ENCODE measurements at places on chromosomes 13 and 19.

GRCh38 chr13:70473907-70474306 is 365.7 kb upstream of the KLHL1 start:
- DNase-seq: no peak

DNA sequence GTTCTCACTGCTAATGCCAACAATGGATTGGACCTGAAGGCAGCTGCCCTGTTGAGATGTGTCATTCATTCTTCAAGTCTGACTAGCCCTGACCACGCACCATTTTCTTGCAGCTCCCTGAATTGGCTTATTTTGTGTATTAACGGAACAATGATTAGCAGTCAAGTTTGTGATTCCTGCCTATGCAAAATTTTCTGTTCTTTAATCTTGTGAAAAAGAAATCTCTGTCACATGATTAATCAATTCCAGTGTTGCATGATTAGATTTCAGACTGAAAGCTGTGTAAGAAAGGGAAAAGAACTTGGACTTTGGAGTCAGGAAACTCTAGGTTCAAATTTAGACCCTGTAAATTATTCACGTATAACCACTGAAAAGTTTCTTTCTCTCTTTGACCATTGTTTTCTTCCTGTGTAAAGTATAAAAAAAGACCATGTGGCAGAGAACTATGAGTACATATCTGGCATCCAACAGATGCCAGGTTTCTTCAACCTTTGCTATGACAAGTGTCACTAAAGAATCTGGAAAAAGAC is 64.5 kb upstream of the SLC10A2 start:
- DNase-seq: no peak

- DNase-seq: peak; percentile 33
These were observed 14.0 kb upstream of the CELF5 start for GRCh38 chr19:3210347-3211017.

DNA sequence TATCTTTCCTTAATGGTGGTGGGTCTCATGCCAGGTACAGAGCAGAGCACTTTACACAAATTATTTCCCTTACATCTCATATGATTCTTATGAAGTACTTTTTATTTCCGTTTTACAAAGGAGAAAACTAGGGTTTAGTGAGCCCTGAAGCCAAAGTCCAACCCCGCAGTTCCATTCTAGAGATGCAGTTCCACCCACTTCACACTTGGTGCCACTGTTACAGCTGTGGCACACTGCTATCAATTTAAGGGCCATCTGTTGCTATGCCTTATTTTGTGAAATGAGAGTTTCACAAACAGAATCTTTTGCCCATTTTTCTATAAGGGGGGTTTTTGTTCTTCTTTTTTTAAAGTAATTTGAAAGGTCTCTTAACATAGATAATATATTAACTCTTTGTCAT is 12.9 kb downstream of the MIPEP start:
- no peak for DNase-seq

DNA sequence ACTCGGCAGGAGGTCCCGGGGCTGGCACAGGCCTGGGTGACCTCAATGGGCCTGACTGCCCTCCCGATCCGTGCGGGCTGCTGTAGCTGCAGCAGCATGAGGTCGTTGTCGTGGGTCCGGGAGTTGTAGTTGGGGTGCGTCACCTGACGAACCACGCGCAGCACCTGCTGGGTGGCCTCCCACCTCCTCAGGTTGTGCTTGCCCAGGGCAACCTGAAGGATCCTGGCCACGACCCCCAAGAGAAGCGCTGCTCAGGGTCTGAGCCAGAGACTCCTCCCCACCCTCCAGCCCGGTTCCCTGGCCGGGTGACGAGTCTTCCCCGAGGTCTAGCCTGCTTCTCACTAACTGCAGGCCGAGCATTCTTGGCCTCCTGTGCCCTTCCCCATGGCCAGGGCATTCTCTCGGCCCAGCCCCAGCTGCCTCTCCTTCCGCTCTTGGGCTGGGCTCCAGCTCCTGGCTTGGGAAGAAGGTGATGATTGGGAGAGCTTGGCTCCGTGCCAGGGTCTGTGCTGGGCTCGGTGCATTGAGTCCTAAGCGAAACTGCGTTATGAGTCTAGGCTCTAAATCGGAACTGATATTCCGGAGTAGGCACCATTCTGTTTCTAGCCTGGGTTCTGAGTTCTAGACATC is 3.1 kb downstream of the KLK14 start:
- no peak for DNase-seq

DNA sequence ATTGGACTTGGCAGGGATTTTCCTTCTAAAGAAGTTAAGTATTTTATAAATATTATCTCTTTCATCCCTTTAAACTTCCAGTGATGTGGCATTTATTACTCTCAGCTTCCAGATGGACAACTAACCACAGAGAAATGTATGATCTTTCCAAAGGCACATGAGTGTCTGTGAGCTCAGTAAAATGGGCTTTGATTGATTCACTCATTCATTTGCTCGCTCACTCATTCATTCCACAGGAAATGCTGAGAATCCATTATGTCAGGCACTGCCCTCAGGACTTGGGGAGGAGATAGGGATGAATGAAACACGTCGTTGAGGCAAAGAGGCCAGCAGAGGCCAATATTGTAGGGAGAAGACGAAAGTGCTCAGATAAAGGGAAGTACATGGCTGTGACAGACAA is 359.3 kb downstream of the EFNB2 start:
- no peak for DNase-seq

DNA sequence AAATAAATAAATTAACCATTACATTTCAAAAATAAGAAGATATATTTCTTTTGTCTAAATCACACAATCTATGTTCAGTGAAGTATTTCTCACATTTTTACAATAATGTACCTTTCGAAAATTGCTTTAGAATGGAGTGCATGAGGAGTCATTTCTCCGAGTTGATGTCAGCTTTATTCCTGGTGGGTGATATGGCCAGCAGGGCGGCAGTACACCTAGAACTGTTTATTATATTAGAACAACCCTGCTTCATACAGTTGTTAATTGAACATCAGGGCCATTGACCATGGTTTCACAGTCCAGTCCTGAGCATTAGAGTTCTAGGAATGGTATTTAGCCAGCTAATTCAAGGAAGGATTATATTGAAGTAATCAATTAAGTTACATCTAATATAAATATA is 696.3 kb upstream of the SLC10A2 start:
- DNase-seq: no peak

GRCh38 chr13:76225815-76226489 is 589.8 kb downstream of the LMO7 start:
- peak; percentile 98 for DNase-seq

GRCh38 chr13:111940892-111941291 is 126.1 kb upstream of the SOX1 start:
- no peak for DNase-seq

DNA sequence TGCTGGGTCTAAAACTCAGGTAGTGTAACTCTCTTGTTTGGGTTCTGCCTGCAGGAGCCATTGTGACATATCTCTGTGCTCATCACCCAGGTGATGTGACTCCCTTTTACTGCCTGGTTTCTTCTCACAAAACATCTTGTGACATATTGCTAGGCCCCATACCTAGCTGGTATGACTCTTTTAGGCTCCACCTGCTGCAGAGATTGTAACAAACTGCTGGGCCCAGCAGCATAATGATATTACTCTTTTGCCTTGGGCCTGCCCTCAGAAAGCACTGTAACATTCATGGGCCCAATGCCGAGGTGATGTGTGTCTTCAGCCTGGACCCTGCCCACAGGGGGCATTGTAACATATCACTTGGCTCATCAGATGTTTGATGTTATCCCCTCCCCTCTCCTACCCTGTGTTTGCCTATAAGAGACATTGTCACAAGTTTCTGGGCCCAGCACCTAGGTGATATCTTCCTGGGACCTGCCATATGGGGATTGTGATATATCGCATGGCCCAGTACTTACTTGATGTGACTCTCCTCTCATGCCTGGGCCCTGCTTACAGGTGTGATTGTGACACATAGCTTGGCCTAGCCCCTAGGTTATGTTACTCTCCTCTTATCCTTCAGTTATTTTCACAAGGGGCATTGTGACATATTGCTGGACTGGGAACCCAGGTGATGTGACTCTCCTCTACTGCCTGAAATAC is 18.0 kb upstream of the ZNF681 start:
- DNase-seq: no peak

- DNase-seq: peak; percentile 98
These were observed 813 bp upstream of the DMPK start for GRCh38 chr19:45782820-45783785.

GRCh38 chr13:30584051-30584731 is 33.5 kb upstream of the USPL1 start:
- no peak for DNase-seq

GRCh38 chr13:32033744-32034143 is 2.2 kb downstream of the FRY start:
- DNase-seq: no peak
